Effector CD8-positive, alpha-beta T cell (primary cell): ENCODE measurements at places on chromosomes 4 and X.

DNA sequence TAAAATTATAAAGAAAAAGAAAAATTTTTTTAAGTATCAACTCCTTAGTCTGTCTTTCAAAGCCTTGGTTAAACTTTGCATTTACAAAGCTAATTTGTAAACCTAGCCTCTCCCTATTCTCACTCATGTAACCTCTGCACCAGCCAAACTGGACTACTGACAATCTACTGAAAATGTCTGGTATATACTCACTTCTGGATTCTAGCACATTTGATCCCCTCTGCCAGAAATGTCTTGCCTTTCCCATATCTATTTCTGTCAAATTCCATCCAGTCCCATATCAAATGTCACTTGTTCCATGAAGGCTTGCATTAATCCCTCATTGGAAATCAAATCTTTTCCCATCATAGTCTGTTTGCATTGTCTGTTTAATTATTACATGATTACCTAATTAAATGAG is 105.8 kb upstream of the KLHL13 start:
- DNase-seq, result no peak

DNA sequence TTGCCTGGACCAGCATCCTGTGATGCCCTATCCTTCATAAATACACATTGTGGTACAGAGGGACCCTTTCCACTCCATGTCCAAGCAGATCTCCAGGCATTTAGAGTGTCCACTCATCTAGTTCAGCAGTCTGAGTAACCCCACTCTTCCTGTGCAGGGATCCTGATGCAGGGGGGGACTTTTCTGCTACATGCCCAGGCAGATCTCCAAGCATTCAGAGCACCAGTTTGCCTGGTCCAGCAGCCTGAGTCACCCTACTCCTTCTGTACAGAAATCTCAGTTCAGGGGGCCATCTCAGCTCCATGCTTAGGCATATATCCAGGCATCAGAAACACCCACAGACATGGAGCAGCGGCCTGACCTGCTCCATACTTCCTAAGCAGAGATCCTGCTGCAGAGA is 1089.8 kb downstream of the FAT4 start:
- no peak for DNase-seq

- no peak for DNase-seq
Observed at GRCh38 chr4:177546745-177547144, 104.5 kb upstream of the AGA start.

- no peak for DNase-seq
Observed at GRCh38 chrX:153873282-153874084, 12.5 kb downstream of the L1CAM start.

GRCh38 chr4:8706216-8707044 is 113.9 kb downstream of the CPZ start:
- no peak for DNase-seq

GRCh38 chrX:69285401-69285877 is 120.2 kb upstream of the PJA1 start:
- no peak for DNase-seq

DNA sequence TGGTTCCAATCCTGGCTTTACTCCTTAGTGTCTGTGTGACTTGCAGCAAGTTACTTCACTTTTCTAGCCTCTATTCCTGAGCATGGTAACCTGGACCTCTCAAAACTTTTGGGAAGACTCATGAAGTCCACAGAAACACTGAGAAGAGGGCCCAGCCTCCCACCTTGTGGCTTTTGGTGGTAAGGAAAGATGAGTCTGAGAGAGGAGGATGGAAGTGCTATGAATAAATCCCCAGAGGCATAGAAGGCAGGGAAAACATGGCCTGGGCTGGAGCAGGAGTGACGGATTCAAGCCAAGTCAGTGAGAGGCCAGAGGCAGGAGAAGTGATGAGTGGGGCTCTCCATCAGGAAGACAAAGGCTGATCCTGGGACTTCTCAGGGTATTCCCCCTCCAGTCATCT is 10.9 kb upstream of the MAGEA4 start:
- no peak for DNase-seq

DNA sequence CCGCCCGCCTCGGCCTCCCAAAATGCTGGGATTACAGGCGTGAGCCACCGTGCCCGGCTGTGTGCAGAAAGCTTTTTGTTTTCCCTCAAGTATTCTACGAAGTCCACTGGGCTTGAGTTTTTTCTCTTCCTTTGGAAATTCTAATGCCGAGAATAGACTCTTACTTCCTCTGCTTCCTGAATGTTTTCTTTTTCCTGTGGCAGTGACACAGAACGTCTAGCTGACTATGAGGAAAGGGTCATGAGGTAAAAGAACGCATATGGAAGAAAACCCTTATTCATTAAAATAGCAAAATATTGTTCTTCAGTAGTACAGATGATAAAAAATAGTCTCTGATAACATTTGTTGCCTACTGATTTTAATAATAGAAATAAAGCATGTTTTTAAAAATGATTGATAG is 4.9 kb upstream of the SLC25A4 start:
- DNase-seq, result no peak

GRCh38 chrX:2547736-2548135 is 47.0 kb upstream of the DHRSX start:
- no peak for DNase-seq

DNA sequence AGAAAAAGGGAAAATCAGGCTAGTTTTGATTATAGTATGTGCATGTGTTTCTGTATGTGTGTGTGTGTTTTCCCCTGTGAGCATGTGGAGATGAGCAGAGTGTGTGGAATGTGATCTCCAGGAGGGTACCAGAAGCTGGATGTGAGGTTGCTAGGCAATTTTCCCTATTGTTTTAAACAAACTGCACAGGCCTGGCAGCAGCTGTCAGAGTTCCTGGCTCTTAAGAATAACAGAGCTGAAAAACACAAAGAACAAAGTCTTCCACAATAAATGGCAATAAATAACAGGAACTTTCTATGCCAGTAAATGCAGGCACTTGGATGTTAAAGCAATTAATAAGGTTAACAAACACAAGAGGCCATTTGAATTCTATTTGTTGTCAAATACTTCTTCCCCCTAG is 344.6 kb upstream of the CTSO start:
- DNase-seq, result no peak

DNA sequence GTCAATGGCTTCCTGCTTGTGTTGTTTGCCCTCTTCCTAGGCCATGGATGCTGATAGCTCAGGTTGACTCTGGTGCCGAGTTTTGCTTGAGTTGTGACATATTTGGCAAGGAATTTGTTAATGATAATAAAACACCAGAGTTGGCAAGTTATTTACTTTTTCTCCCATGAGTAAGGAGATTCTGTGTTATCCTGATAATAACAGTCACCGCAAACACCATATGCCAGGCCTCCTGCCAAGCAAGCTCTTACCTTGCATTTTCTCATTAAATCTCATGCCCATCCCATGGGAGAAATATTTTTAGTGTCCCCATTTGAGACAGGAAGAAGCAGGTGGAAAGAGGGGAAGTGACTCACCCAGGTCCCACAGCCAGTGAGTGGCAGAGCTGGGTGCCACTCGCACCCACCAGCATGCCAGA is 67.4 kb upstream of the CLCN4 start:
- no peak for DNase-seq

DNA sequence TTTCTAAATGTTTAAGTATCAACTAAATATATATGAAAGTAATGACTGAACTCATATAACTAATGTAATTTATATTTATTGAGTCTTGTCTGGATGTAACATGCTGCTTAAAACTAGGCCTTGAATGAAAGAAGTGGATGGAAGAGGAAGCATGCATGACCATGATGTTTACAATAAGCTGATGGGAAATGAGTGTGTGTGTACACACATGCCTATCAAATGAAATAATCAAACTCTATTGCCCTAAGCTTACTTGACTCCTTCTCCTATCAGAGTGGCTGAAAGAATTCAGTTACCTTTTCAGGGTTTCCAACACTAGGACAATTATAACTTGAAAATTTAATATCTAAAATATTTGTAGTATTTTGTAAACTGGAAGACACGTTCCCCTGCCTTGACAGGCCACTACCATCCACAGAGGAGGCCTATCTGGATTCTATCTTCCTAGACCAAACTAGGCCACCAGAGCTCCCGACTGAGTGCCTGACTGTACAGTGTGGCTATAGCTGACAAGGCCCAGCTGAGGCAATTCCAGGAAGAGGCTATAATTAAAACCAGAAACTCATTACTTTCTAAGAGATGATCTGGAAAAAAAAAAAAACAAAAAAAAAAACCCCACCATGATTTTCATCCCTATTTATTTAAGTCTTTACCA is 7.6 kb downstream of the ARSJ start:
- DNase-seq, result no peak

- DNase-seq, result no peak
Observed at GRCh38 chr4:58368221-58368620, 1258.0 kb upstream of the IGFBP7 start.

DNA sequence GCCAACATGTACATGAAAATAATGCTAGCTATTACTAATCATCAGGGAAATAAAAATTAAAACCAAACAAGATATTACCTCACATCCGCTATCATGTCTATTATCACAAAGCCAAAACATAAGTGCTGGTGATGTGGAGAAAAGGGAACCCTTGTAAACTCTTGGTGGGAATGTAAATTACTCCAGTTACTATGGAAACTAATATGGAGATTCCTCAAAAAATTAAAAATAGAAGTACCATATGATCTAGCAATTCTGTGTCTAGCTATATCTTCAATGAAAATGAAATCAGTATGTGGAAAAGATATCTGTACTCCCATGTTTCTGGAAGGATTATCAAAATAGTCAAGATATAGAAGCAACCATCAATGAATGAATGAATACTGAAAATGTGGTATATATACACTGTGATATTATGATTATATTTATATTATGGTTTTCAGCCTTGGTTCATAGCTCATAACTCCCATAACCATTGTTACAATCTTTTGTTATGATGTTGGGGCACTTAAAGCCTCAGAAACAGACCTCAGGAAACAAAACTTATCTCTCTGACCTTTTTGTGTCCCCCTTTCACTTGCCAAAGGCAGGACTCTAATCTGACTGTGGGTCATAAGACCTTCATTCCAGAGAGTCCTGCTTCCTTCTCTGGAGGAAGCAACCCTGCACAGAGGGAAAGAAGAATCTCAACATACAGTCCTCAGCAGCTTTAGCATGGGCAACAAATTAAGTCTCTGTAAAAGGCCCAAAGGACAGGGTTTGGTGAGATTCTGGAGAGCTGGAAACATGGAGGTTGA is 933.2 kb downstream of the ADGRL3 start:
- DNase-seq, result no peak

- no peak for DNase-seq
Observed at GRCh38 chr4:3711183-3712111, 54.7 kb upstream of the ADRA2C start.

DNA sequence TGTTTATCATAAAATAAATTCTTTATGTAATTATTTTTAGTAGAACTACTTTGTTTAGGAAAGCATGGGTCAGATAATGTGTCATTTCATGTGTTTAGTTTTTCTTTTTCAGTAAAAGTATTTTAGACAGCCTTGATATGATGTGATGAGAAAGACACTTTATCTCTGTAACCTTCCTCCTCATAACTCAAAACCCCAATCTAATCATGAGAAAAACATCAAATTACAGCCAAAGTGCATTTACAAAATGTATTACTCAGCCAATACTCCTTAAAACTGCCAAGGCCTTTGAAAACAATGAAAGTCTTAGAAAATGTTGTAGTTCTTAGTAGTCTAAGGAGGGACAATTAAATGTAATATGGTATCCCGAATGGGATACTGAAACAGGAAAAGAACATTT is 144.9 kb downstream of the GPM6A start:
- DNase-seq, result no peak

- DNase-seq, result no peak
Observed at GRCh38 chr4:123750044-123750443, 353.4 kb downstream of the SPRY1 start.

GRCh38 chr4:2800691-2801596 is 8.1 kb downstream of the SH3BP2 start:
- DNase-seq, result no peak

DNA sequence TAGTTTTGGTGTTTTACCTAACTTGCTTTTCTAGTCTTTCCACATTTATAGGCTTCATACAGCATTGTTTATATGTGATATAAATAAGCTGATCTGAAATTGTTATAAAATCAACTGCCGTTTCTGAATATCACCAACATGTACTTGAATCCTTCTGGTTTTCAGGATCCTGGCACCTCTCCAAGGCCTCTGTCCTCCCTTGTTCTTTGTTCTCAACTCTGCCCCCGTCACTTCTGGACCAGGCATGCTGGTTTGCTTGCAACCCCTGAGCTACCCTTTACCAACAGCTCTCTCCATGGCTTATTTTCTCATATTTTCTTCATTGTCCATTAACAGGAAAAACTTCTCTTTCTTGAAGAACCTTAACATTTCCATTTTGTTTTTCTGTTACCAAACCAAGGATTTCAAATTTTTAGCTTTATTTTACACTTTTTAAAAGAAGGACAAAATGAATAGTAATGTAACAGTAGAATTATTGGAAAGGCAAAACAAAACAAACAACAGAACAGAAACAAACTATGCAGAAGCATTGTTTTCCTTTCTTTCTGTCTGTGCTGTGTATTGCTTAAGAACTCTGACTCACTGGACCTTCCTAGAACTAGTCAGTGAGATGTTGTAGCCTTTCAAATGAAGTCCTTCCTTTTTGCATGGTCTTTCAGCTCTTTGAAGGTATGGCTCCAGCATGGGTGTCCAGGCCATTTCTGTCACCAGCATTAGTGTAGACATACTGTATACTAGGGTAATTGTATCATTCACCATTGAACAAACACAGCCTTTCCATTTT is 44.8 kb downstream of the BANK1 start:
- no peak for DNase-seq

GRCh38 chrX:134443461-134443860 is 16.5 kb upstream of the HPRT1 start:
- no peak for DNase-seq

DNA sequence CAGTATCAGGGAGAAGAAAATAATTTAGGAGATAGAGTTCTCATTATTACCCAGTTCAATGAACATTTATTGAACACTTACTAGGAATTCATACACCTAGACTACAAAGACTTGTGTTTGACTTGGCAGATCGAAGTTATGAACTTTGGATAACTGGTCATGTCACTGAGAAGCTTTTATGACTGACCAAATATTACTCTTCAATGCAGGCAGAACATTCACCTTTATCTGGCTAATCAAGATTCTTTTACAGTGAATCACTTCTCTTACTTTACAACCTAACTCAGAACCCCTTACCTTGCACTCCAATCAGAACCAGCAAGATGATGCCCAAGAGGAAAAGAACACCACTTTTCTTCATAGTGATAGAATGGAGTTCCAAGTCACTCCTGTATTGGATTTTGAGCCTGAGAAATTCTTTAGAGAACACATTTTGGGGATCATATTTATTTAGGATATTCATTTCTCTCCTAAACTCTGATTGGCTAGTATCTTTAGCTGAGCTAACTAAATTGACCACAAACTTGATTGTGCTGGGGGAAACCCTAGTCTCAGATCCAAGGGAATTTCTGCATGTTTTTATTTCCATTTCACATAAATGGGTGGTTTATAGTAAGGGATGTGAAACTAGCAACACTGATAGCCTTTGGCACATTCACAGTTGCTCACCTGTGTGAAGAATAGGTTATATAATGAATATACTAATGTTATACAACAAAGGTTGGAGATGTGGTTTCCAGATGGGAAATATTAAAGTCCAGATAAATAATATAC is at the start of gene CXCL9:
CXCL9 (minus strand) TSS at position 421 of the 774 bp plus-strand sequence; CDS start at position 361, 60 bp downstream.
- DNase-seq, result no peak

- no peak for DNase-seq
Observed at GRCh38 chr4:182843808-182844325, 73.3 kb downstream of the DCTD start.

- no peak for DNase-seq
Observed at GRCh38 chr4:168878623-168879022, 131.4 kb downstream of the CBR4 start.

- no peak for DNase-seq
Observed at GRCh38 chr4:173264684-173265185, 69.4 kb downstream of the HMGB2 start.

- no peak for DNase-seq
Observed at GRCh38 chrX:17860179-17860780, 818 bp downstream of the RAI2 start.

GRCh38 chrX:10484683-10485247 is 135.6 kb downstream of the MID1 start:
- DNase-seq, result no peak
